Kidney glomerular epithelial cell (primary cell): ENCODE measurements at places on chromosomes 16 and 17.

GRCh38 chr16:49460786-49461470, 87.3 kb downstream of the C16orf78 start:
- DNase-seq = no peak

DNA sequence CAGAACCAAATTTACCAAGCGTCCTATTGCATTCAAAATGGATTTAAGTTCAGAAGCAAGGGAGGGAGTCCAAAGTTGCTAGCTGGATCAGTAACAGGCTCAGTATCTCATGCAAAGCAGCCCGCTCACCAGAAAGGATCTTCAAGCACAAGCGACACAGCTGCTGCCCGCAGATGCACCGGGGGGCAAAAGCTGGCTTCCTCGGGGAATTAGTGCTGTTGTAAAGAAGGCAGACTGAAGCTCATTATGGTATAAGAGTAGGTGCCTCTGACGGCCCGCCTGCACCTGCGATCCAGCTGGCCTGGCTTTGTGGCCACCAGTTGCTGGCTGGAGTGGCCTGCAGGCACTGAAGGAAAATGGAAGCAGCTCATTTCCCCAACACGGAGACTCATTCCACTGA, 128.4 kb upstream of the RCVRN start:
- DNase-seq = no peak

DNA sequence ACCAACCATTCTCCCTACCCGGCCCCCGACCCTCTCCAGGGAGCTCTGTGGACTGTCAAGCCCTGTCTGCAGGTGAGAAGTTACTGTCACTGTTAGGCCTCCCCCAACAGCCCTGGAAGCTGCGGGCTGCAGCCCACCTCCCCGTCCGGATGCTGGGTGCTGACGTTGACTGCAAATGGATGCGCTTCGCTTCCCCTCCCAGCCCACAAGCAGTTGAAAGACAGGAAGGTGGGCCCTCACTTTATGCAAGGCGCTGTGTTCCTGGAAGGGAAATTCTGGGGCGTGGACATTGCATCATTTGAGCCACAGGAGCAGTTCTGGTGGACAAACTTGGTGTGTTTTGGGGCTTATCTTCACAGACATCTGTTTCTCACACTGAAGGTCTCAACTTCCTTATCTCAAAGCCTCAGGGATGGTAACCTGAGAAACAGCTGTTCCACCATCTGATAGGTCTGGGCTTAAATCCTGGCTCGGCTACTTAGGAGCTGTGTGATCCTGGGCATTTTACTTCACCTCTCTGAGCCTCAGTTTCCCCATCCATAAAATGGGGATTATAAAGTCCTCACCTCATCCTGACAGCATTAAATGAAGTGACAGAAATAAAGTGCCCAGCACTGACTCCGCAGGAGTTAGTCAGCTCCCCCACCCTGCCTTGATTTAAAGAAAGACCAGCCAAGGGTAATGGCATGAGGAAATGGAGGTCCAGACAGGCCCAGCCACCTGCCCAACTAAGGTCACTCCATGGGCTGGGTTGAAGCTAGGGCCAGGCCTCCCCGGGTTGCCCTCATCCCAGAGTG, 4.6 kb upstream of the DRC7 start:
- DNase-seq = no peak

- no peak for DNase-seq
Measured at GRCh38 chr17:7881276-7882054, 7.1 kb upstream of the CHD3 start.
